Activated T-cell treated with anti-CD3 and anti-CD28 coated beads for 1 hour (primary cell): ENCODE measurements at places on chromosomes 16 and 17.
A peak's percentile ranks its signal among the peaks of the same experiment; 100 is the strongest.

DNA sequence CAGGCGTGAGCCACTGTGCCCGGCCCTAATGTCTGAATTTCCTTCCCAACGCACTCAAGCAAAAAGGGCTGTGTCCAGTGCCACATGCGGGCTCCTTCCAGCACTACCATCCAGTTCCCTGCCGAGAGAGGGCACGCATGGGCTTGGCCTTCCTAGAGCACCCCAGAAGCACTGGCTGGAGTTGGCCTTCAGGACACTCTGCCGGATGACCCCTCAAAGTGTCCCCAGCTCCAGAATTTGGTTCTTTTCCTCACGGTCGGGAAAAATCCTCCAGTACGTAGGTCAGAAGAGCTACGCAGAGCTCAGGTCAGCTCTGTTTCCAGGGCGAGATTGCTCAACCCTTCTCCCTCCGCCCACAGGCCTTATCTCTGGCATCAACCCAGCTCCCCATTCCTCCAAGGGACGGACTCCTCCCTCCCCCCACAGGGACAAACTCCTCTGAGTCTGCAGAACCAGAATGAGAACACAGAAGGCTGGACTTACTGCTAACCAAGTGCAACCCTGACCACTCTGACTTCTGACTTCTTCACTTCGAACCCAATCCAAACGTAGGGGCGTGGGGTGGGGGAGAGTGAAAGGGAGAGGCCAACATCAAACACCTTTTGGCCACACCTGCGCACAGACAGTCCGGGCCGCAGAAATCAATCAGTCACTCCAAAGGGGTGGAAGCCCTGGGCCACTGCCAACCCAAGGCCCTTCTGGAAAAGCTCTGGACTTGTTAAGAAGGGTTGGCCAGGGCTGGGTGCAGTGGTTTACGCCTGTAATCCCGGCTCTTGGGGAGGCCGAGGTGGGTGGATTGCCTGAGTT lies 3.6 kb downstream of the CDC42EP4 start:
- no peak for DNase-seq

GRCh38 chr16:4339909-4340308 lies 11.2 kb downstream of the PAM16 start:
- no peak for DNase-seq

- no peak for DNase-seq
These were observed 312.2 kb downstream of the TMEM114 start for GRCh38 chr16:8278031-8278580.

- peak; percentile 70 for DNase-seq
These were observed 15.4 kb upstream of the PLLP start for GRCh38 chr16:57299719-57300386.

DNA sequence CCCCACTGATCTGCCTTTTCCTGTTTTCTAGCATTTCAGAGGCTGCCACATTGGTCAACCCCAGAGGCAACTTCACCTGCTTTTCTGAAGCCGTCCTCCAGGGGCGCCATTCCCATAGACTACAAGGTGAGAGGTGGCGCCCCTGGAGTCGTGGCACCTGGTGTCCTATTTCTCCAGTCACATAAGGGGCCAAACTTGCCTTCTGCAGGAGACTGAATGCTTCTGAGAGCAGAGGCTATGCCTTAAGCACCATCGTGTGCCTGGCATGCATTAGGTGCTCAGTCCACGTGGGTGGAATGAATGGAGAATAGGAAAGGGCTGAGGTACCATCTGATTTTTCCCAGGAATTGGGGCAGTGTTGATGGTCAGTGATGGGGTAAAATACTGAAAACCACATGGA lies 164.8 kb downstream of the HAPSTR1 start:
- DNase-seq = no peak

DNA sequence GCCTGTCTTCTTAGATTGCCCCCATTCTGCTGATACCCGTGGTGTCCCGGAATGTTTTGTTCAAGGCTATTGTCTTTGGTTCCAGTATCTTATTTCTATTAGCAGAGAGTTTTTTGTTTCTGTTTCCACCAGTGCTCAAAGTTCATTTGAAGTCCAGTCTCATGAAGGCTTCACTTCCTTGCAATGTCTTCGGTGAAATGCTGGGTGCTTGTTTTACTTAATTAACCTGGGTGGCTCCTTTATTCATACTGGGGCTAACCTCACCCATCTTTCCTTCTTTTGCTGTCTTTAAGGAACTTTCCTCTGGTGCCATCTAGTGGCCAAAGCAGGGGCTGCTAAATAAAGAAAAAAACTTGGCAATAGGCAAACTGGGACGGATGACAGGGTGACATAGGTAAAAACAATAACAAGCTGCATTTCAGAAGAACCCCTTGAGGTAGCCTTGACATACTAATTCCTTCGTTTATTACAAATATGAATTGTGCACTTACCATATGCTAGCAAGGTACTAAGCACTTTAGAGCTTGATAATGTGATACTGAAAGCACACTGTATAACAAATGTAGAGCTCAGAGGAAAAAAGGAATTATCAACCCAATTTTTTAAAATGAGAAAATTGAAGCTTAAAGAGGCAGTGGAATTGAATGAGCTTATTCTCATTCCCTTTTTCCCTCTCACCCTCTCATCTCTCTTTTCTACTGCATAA lies 2.8 kb upstream of the SMIM36 start:
- DNase-seq = peak; percentile 69

GRCh38 chr17:19713462-19713861 lies 2.9 kb downstream of the SLC47A2 start:
- no peak for DNase-seq

DNA sequence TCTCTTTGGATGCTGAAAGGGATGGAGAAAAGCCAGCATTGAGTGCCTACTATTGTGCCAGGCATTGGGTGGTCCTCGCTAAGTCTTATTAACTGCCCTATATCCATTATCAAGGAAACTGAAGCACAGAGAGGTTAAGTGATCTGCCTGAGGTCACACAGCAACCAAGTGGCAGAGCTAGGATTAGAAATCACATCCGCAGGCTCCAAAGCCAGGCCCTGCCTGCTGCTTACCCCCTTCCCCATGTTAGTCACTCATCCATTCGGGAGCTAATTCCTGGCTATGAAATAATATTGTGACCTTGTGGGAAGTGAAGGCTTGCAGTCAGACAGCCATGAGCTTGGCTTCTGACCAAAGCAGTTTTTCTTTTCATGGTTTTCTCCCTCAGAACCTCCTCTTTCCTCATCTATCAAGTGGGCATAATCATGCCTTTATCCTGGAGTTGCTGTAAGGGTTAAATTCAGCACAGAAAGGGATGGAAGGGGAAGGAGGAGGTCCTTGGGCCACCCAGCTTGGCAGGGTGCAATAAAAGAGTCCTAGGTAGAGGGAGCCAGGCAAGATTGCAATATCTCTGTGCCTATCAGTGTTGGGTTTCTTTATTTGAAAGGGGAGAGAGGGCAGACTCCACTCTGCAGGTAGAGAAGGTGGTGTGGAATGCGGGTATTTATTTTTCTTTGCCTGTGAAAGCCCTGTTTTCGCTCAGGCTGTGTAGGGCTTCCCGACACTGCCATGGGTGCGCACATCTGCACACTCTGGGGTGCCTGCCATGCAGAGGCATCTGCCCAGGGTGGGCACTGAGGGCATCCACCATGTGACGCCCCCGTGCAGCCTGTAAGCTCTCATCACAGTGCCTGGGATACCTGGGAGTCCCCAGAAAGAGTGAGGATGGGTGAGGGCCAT lies 11.3 kb downstream of the RAI1 start:
- DNase-seq = no peak

DNA sequence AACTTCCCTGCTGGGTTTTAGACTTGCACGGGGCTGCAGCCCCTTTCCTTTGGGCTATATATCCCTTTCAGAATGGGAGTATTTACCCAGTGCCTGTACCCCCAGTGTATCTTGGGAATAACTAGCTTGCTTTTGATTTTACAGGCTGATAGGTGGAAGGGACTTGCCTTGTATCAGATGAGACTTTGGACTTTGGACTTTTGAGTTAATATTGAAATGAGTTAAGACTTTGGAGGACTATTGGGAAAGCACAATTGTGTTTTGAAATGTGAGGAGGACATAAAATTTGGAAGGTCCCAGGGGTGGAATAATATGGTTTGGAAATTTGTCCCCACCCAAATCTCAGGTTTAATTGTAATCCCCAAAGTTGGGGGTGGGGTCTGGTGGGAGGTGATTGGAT lies 393.8 kb upstream of the KIF2B start:
- DNase-seq = no peak

GRCh38 chr16:27745348-27745747 lies 195.4 kb downstream of the KATNIP start:
- no peak for DNase-seq

DNA sequence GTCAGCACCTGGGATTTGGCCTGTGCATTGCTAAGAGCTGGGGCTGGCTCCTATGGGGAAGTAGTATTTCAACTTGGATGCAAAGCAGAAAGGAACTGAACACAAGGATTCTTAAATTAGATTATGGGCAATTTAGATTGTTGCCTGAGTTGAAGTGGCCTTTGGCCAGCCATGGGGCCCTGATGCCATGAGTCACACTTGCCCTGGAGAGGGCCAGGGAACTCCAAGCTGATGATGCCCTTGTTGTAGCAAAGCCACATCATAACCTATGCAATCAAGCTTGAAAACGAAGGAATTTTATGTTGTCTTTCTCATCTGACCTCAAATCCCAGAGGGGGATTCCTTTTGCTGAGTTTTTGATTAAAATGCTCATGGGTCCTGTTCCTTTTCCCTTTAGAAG lies 3.9 kb upstream of the SPATA32 start:
- DNase-seq = no peak

GRCh38 chr17:8468980-8469379 lies 33.3 kb downstream of the NDEL1 start:
- DNase-seq = no peak

DNA sequence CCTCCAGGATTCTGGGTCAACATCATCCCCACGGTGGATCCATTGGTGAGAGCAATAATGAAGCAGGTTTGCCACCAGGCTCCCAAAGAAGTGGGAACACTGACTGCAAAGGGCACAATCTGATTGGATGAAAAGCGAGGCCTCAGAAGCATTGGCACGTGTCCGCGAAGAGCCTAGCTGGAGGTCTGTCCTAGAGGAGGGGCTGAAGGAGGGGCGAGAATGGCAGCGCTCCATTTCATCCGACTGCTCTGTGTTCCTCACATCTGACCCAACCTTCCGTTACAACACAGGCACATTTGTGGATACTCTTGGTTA lies 79.9 kb downstream of the MRC2 start:
- no peak for DNase-seq

DNA sequence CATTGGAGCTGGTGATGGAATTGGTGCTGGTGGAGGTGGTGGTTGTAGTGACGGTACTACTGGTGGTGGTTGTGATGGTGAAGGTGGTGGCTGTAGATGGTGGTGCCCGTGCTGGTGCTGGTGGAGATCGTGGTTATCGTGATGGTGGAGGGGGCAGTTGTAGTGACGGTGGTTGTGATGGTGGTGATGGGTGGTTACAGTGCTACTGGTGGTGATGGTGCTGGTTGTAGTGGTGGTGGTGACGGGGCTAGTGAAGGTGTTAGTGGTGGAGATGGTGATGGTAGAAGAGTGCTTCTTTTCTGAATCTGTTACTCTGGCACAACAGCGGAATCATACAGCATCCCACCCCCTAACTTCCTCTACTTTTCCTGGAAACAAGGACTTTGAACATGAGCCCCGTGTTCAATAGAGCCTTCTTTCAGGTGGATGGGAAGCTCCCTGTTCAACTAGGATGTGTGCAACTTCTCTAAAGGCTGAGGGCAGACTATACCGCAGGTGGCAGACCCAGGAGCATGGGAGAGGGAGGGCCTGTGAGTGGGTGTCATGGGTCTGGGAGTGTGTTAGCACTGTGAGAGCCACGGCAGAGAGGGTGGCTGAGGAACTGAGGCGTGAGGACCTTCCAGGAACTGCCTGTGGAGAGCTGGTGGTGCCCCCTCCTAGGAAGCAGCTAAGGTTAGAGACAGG lies 8.2 kb downstream of the TBX21 start:
- no peak for DNase-seq

DNA sequence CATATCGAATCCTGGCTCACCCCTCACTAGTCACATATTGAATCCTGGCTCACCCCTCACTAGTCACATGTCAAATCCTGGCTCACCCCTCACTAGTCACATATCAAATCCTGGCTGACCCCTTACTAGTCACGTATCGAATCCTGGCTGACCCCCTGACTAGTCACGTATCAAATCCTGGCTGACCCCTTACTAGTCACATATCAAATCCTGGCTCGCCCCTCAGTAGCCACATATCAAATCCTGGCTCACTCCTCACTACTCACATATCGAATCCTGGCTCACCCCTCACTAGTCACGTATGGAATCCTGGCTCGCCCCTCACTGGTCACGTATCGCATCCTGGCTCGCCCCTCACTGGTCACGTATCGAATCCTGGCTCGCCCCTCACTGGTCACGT lies 156.7 kb upstream of the RPH3AL start:
- DNase-seq = no peak

GRCh38 chr17:46887717-46888116 lies 35.2 kb upstream of the GOSR2 start:
- DNase-seq = no peak
